ENCODE measurements at places on chromosomes 7 and 10.

DNA sequence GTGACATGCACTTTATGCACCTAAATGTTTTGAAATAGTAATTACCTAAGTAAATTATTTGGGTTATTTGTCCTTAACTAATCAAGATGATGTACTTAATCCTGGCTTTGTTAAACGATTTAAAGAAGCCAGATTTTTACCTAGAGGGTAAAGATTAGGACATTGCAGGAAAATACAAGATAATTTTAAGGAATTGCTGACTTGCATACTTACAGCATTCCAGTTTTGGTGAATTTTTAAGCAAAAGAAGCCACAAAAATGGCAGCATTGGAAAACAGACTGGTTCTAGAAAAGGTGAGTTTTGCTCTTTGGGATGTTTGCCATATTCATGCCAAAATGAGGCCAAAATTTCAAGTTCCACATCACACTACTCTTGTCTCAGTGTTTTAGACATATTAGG lies 33.4 kb downstream of the BCAP29 start:
- no peak overlapping the region for H3K4me3 ChIP-seq
- H3K4me1 ChIP-seq, result no peaks in the 10 kb centered on the region
- no peaks in the 10 kb centered on the region for H3K27me3 ChIP-seq
- no peak overlapping the region for H3K27ac ChIP-seq
- H3K36me3 ChIP-seq, result peaks cover 31% of the 10 kb centered on the region

DNA sequence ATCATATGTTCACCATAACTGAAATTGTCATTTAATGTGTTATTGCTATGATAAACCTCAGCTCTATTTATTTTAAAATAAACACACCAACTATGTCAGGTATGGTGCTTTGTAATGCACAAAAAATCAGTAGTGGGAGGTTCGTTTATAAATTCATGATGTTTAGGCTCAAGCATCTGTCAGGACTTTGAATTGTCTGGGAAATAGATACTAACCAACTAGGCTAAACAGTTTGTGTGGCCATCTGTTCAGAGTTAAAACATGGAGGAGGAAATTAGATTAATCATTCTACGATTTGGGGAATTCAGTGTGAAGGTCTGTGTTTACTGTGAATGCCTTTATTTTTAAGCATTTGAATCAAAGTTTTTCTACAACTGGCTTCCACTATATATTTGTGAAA lies 212.6 kb upstream of the FZD8 start:
- no peak overlapping the region for H3K27ac ChIP-seq
- H3K36me3 ChIP-seq, result peaks cover 5% of the 10 kb centered on the region
- peaks cover 15% of the 10 kb centered on the region for H3K4me1 ChIP-seq
- no peak for DNase-seq
- H3K27me3 ChIP-seq, result no peaks in the 10 kb centered on the region

DNA sequence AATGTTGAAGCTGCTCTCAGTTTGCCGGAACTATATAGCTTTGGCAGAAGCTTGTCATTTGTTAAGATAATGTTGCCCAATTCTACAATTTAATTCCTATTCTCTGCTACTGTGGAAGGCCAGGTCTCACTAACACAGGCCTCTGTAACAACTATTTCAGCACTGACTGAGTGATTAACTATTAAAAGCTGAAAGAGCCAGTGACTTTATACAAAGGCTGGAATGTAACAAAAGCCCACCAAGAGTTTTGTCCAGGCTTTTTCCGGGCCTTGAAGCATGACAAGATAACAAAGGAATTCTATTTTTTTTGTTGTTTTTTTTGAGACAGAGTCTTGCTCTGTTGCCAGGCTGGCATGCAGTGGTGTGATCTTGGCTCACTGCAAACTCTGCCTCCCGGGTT lies 795.6 kb downstream of the PHTF2 start:
- H3K4me1 ChIP-seq, result no peaks in the 10 kb centered on the region
- H3K36me3 ChIP-seq, result no peaks in the 10 kb centered on the region
- no peak overlapping the region for H3K4me3 ChIP-seq
- H3K27me3 ChIP-seq, result no peaks in the 10 kb centered on the region
- DNase-seq, result no peak
- H3K27ac ChIP-seq, result no peak overlapping the region

DNA sequence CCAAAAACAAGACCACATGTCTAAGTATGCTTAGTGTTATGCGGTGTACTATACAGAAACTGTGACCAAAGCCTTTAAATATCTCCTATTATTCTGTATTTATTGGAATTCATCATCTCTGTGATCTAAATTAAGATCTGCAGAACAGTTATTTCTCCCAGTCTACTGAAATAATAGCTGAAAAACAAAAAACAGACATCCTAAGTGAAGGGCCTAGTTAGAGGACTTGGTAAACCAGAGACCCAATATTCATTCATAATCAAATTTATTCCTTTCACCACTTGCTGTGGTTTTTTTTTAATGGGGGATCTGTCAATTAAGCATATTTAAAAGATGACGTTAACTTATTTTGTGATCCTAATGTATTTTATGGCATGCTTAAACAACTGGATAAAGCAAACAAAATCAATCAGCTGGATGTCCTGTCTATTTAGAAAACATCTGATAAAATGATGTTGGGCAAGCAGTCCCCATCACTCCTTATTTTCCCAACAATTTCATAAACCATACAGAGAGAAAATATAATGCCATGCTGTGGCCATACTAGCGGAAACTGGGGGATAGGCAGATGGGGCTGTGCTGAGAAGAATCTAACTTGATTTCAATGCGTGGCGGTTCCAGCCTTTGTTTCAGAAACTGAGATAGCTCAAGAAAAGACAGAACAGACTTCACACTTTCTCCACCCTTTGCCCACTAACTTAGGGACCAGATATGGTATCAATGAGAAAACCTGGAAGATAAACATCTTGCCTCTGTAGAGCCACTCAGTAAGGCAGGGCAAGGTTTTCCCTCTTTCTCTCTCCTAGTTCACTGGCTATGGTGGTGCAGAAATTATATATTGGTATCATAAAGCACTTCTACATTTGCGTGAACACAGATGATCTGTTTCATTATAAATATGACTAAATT lies 32.9 kb downstream of the ICA1 start:
- H3K4me1 ChIP-seq, result no peaks in the 10 kb centered on the region
- no peak for DNase-seq
- no peak overlapping the region for H3K4me3 ChIP-seq
- peaks cover 2% of the 10 kb centered on the region for H3K36me3 ChIP-seq
- peaks cover 5% of the 10 kb centered on the region for H3K27me3 ChIP-seq
- no peak overlapping the region for H3K27ac ChIP-seq

DNA sequence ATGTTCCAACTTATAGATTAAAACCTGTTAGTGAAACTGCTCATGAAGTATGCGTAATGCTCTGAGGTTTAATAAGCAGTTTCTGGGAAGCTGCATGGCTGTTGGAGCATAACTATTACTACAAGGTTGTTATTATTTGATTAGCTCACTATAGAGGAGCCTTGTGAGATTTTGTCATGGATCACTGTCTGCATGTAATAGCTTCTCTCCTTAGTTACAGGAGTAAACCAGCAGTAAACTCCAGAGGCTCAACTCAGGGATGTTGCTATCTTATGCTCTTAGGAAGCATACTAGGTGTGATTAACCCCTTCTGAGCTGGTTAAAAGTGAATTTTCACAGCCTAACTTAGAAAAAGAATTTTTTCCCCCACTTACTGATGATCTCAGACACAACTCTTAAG lies 63.6 kb upstream of the IFRD1 start:
- no peaks in the 10 kb centered on the region for H3K27me3 ChIP-seq
- H3K27ac ChIP-seq, result no peak overlapping the region
- H3K36me3 ChIP-seq, result no peaks in the 10 kb centered on the region
- H3K4me1 ChIP-seq, result peaks cover 3% of the 10 kb centered on the region

DNA sequence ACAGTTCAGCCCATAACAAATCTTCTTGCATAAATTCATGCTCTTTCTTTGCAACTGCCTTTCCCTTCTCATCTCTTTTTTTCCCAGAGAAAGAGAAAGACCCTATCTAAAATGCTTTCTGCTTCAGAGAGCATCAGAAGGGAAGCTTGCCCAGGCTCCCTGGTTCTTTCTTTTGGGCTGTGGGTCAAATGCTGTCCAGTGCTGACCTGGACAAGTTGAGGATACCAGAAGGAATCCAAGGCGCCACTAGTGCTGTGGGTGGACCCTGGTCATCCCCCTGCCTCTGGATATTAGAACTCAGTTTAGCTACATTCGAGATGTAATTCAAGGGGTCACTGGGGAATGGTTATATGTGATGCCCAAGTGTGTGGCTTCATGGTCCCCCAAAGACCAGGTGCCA lies 411.6 kb downstream of the RPS24 start:
- peaks cover 17% of the 10 kb centered on the region for H3K4me1 ChIP-seq
- no peak for DNase-seq
- no peak overlapping the region for H3K27ac ChIP-seq
- peaks cover 19% of the 10 kb centered on the region for H3K27me3 ChIP-seq
- no peaks in the 10 kb centered on the region for H3K36me3 ChIP-seq
- H3K4me3 ChIP-seq, result no peak overlapping the region

DNA sequence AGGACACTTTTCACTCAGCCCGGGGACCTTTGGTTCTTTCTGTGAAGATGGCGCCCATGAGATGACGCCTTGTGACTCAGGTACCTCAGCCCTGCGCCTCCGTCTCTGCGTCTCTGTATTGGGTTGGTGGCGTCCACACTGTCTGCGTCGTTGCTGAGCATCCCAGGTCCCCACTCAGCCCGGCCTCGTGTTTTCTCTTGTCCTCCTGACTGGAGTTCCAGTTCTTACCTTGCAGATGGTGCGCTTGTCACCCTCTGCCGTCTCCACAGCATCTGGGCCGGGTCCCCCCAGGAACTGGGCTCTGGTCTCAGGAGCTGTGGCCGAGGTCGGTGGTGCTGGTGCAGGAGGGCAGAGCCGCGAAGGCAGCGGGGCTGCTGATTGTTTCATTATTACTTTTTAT lies 150.4 kb downstream of the WDR37 start:
- H3K27me3 ChIP-seq, result no peaks in the 10 kb centered on the region
- no peak overlapping the region for H3K4me3 ChIP-seq
- H3K4me1 ChIP-seq, result peaks cover 4% of the 10 kb centered on the region
- H3K27ac ChIP-seq, result no peak overlapping the region

DNA sequence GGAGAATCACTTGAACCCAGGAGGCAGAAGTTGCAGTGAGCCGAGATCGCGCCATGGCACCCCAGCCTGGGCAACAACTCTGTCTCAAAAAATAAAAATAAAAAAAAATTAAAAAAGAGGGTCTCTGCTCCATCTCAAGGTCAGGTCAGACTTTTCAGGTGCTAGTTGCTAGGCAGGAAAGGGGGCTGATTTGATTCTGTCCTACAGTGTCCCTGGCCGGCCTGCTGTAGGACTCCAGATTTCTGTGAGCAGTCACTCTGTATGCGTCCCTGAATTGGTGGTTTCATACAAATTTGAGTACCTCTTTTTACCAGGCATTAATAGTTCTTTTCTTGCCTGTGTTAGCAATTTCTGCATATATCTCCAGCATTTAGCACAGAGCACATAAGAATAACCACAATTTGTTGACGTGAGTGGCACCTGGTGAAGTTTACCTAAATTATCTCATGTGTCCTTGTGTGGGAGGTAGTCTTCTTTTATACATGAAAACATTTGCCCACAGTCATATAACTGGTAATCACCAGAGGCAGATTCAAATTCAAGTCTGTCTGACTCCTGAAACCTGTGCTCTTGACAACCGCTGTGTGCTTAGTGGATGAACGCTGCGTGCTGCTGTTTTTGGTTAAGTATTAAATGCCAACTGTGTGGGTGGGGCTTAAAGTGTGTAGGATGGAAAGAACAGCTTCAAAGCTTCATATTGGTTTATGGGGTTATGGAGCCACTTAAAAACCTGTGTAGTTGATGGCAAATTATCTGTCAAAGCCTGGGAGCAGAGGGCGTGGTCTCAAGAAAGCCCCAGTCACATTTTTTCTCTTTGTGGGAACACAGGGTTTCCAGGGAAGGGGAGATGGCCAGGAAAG lies 3.2 kb upstream of the ZNF775 start:
- H3K27ac ChIP-seq, result no peak overlapping the region
- no peak overlapping the region for H3K4me3 ChIP-seq
- no peak for DNase-seq
- H3K4me1 ChIP-seq, result peaks cover 34% of the 10 kb centered on the region
- peaks cover 9% of the 10 kb centered on the region for H3K36me3 ChIP-seq
- no peaks in the 10 kb centered on the region for H3K27me3 ChIP-seq
